ENCODE measurements at places on chromosomes 6 and 20.
A peak's percentile ranks its signal among the peaks of the same experiment; 100 is the strongest.

DNA sequence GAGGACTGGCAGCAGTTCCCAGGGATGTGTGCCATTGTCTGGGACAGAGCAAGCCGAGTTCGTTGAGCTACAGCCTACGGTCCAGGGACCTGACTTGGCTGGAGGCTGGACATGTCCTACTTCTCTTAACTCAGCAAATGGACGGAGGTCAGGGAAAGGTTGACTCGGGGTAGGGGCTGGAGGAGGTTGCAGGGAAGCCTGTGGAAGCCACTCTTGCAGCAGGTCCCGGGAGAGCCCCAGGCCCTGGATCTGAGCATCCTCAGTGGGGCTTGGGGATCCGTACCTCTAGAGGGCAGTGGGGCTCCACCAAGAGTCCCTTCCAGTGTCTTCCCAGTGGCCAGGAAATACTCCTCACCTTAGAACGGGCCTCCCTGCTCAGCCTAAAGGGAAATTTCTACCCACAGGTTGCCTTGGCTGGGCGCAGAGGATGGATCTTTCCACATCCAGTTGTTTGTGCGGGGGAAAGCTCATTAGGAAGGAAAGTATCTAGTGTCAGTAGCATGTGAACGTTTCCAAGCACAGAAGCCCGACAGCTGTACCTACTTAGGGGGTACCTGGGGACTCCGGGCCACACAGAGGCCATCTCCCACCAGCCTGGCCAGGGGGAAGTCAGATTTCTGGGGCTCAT is 170.2 kb downstream of the NFATC2 start:
- peak; percentile 49 for DNase-seq

DNA sequence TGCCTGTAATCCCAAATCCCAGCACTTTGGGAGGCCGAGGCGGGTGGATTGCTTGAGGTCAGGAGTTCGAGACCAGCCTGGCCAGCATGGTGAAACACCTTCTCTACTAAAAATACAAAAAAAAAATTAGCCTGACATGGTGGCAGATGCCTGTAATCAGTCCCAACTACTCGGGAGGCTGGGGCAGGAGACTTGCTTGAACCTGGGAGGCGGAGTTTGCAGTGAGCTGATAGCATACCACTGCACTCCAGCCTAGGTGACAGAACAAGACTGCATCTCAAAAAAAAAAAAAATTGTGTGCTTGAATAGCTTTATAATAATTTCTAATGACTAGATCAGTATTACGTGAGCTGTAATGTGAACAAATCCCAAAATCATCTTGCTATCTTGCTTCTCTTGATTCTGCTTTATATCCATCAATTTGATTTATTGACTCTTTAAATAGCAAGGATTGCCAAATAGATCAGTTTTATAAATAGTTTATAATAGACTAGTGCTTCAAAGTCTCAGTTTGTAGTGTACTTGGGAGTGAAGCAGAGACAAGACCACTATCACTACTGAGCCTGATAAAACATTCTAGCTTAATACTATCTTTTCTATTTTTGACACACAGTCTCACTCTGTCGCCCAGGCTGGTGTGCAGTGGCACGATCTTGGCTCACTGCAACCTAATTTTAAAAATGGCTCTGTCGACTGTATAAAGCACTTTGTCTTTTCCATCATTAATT is 7.1 kb downstream of the AMD1 start:
- no peak for DNase-seq

DNA sequence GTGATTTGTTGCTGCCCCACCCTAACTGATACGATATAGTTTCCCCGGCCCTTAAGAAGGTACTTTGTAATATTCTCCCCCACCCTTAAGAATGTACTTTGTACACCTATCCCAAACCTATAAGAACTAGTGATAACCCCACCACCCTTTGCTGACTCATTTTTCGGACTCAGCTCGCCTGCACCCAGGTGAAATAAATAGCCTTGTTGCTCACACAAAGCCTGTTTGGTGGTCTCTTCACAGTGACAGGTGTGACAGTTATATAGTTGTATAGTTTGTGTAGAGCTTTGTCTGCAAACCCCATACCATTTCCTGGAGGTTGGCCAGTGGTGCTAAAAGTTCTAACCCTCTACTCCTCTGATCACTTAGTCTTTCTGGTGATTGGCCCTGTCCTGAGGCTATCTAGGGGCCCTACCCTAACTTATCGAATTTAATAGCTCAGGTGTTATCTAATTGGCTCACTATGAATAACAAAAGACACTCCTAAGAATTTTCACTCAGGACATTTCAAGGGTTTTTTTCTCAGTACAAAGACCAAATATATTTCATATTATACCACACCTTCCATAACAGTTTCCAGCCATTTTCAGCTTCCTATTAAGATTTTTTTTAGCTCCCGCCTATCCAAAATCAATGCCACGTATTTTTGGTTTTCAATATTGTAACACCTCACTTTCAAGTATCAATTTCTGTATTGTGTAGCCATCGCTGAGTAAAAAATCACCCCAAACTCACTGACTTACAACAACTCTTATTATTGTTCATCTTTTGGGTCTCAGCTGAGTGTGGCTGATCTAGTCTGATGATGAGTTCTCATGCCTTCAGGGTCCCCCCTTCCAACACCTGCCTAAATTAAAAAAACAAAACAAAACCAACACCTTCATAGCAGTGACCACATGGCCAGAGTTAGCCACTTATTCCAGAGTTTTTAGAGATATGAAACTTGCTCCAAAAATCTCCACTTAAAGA is 9.8 kb upstream of the BTN1A1 start:
- DNase-seq: no peak

GRCh38 chr6:11083491-11083890 is 10.1 kb upstream of the SMIM13 start:
- DNase-seq: no peak

DNA sequence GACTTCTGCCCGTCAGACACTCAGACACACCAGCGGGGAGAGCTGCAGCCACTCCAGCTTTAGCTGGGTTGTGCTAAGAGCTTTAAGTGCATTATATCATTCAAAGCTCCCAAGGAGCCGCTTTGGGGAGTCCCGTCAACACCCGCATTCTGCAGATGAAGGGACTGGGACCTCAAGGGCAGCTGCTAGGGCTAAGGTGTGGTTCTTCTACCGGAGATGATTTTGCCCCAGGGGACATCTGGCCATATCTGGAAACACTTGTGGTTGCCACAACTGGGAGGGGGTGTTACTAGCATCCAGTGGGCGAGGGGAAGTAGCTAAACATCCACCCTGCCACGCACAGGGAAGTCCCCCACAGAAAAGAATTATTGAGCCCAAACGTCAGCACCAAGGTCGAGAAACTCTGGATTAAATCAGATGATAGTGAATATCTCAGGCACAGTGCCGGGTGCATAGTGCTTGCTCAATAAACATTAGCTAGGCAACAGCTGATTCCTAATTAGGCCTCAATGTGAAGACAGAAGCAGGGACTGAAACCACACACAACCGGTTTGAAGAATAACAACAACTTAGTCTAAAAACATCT is 29.6 kb downstream of the PMEPA1 start:
- DNase-seq: no peak

DNA sequence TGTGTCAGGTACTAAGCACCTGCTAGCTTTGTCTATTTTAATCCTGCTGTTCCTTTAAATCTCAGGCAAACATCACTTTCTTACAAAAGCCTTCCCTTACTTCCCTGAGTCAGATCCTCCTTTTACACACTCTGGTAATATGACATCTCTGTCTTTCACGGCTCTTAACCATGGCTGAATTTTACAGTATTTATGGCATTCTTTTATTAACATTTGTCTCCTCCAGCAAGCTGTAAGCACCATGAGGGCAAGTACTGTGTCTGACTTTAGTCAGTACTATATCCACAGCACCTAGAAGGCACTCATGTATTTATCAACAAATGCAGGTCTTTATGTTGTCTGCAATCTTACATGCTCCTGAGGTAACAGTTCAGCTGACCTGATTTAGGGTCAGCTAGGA is 33.7 kb upstream of the HBS1L start:
- no peak for DNase-seq

DNA sequence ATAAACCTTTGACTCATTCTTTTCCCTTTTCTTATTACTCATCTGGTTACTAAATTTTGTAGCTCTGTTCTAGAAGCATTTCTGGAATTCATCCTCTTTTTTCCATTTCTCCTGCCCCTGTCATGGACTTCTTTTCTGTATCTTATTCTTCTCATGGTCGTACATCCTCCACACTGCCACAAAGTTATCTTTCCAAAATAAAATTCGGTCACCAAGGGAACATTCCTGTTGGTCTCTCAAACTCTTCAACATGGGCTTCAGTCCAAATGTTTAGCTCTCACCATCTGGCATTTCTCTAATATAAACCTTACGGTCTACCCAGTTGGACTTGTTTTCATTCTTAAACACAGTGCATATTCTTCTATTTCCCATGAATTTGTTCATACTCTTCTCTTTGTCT is 428.8 kb upstream of the ID4 start:
- DNase-seq: no peak

DNA sequence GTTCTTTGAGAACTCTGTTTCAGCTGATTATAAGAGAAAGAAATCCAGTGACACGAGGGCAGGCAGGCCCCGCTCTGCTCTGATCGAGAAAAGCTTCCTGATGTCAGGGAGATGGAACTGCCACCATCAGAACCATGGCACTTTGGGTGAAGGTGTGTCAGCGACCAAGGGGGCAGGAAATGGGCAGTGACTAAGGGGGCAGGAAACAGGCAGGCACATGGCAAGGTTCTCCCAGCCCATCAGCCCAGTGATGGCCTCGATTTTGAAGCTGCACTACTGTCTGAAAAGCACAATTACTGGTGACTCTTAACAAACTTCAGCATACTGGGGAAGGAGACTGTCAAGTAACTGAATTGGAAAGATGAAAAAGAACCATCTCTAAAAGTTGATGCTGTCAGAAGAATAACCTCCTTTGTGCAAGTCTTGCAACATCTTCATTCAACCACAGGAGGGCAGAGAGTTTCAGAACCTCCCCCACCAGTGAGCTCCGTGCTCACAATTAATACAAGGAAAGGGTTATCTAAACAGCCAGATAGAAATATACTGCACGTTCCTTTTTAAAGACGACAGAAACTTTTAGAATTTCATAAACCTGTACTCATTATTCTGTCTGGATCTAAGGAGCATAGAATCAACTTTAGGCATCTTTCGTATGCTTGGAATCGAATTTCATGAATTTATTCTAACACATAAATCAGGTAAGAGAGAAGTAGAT is 39.1 kb downstream of the TMX4 start:
- DNase-seq: no peak

DNA sequence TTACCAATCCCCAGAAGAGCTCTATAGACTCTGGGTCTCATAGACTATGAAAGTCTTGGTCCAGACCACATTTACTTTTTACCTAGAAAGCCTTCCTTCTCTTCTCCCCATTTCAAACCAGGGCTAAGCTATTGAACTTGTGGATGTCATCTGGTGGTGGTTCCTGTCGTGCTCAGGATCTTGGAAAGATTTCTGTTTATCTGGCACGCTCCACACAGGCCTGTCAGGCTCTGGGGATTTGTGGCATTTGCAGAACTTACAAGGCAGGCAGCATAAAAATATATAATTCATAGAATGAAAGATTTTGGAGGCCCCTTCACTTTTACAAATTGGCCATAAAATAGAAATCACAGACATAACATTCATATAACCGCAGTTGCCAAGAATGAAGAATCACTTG is 188.1 kb downstream of the UST start:
- no peak for DNase-seq

DNA sequence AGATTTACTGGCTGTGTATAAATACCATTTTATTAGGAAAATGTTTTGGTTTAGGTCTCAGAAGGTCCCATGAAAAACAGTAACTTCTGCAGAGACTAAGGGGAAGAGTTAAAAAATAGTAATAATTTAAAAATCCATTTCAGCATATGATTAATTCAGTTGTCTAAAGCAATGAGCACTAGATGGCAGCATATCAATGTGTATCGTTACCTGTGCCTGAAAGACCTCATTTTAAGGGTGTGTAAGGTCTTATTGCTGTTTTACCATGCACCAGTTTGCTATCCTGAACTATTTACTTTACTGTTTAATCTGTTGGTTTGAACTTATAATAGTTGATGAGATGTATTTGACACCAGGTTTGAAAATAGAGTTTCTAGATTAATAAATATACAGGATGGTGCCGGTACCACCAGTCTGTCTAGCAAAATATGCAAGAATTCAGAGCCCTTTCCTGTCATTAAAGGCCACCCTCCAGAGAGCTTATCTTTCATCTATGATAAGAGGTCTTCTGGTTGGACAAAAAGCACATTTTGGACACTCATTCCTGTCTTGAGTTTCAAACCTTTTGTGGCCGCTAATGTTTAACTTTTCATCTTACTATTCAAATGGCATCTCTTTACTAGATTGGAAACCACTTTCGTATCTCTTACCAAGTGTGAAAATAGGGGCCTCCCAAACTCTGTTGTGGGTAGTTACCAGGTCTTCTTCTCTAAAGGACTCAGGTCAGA is 8.9 kb upstream of the AHI1 start:
- DNase-seq: peak; percentile 56

DNA sequence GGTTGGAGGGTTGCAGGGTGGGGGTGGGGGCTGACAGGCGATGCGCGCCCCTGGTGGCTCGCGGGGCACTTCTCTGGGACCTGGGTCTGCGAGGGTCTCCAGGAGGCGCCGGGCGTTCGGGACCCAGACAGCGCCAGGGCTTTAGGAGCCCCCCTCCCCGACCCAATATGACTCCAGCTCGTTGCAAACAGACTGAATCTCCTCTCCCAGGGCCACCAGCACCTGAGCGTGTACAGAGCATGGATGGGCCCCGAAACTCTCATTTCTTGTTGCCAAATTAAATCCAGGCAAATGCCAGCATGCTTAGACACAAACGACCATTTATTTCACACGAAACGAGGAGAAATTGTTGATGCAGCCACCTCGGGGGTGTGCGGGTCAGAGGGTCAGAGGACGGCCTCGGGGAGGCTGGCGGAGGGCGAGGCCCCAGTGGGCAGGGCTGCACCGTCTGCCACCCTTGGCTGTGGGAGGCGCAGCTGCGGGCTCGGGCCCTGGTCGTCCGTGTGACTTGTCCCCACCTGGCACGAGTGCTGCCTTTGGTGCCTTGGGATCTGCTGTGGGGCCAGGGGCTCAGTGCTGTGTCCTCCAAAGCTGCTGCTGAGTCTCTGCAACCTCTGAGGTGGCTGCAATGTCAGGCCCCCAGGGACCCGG is 20.9 kb upstream of the GATA5 start:
- no peak for DNase-seq

DNA sequence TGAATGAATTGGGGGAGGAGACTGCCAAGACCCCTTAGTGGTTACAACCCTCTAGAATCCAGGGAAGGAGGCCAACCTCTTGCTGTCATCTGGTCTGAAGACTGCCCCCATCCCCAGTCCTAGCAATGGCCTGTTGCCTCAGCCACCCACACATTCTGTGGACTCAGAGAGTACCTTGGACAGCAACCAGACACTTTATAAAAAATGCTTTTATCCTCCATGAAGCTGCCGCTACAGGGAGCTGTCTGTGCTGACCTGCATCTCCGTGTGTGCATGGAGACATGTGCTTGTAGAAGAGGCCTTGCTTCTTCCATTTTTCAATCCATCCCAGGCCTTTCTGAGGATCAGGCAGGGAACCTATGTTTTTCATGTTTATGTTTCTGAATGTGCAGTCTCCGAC is 15.2 kb downstream of the CDH22 start:
- no peak for DNase-seq

DNA sequence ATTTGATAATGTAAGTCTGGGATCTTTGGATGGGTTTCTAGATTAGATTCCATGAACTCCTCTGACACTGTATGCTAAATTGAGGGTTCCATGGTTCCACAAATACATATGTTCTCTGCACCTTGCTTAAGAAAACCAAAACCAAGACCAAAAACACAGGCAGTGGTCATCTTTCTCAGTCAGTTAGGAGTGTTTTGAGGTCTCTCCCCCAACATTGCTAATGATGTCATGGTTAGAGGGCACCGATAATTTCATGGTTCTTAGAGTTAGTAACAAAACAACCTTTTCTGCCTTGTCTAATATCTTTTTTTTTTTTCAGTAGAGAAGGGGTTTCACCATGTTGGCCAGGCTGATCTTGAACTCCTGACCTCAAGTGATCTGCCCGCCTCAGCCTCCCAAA is 44.5 kb downstream of the ARID1B start:
- DNase-seq: no peak
